ENCODE measurements at places on chromosomes 5 and 9. TPM values are rescaled to one million over a fixed set of nuclear protein-coding genes. Genes with fewer than 3 reads are reported as not detected.

RNF208 gene
- 18.1 TPM for total RNA-seq

NR5A1 gene
- total RNA-seq = not detected

CXXC5 gene
- total RNA-seq = 44.1 TPM

TMC1 gene
- total RNA-seq = 0.27 TPM

SLC25A25 gene
- 13.7 TPM for total RNA-seq

FAM120A gene
- 79.7 TPM for total RNA-seq

FCN2 gene
- not detected for total RNA-seq

MPDZ gene
- total RNA-seq = 63.1 TPM

PCDH12 gene
- total RNA-seq = 5.4 TPM

PHF24 gene
- total RNA-seq = 0.47 TPM

MARCOL gene
- total RNA-seq = not detected

SH3TC2 gene
- 20.1 TPM for total RNA-seq

LOX gene
- total RNA-seq = 19.2 TPM

- DNase-seq = no peak
Measured at GRCh38 chr9:113005777-113006176, 6.2 kb downstream of the ZNF883 start.

DNA sequence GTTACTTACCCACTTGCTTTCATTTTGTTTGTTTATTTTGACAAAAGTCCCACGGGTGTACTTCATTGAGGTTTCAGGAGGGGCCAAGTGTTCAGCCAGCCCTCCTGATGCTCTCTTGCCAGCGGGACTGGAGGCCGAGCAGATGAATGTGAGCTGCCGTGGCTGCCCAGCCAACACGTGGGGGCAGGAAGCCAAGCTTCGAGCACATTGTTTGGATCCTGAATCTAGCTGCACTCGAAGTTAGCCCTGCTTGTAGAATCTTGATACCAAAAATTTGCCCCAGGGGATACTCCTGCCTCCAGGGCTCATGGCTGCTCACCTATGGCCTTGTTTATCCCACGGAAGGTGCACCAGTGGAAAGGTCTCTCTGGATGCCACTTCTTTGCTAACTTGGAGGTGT, 49.3 kb downstream of the RASGEF1C start:
- DNase-seq = no peak

GRCh38 chr5:82100303-82101077, 128.7 kb downstream of the ATG10 start:
- DNase-seq = no peak

DNA sequence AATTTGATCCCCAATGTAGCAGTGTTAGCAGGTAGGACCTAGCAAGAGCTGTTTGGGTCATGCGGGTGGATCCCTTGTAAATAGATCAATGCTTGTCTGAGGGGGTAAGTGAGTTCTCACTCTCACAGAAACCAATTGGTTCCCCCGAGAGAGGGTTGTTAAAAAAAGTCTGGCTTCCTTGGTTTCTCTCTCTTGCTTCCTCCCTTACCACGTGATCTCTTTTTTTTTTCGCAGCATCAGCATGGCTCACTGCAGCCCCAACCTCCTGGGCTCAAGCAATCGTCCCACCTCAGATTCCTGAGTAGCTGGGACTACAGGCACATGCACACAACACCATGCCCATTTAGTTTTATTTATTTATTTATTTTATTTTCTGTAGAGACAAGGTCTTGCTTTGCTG, 26.4 kb downstream of the RAPGEF6 start:
- DNase-seq = no peak

- no peak for DNase-seq
Measured at GRCh38 chr9:71920456-71921189, 9.2 kb downstream of the C9orf85 start.

- no peak for DNase-seq
Measured at GRCh38 chr5:59342181-59342580, 551.3 kb downstream of the PDE4D start.

DNA sequence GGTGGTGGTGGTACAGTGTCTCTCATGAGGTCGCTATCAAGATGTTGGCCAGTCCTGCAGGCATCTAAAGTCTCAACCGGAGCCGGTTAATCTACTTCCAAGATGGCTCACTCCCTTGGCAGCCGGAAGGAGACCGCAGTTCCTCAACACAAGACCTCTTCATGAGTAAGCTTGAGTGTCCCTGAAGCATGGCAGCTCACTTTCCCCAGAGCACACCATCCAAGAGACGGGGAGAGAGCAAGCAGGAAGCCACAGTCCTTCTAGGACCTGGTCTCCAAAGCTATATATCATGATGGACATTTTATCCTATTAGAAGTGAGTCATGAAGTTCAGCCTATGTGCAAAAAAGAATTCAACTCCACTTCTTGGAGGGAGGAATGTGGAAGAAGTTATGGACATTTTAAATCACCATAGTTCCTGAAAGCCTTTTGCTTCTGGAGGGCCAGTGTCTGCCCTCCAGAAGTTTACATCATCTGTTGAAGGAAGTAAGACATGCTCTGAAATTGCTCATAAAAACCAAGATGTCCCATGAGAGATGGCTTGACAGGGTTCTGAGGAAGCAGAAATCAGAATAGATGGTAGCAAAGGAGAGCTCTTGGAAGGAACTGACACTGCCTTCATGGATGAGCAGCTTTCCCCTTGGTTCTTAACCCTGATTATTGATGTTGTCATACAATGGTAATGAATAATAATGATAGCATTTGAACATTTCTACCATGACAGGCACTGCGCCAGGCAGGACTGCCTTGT, 21.3 kb downstream of the GALNT10 start:
- DNase-seq = no peak

DNA sequence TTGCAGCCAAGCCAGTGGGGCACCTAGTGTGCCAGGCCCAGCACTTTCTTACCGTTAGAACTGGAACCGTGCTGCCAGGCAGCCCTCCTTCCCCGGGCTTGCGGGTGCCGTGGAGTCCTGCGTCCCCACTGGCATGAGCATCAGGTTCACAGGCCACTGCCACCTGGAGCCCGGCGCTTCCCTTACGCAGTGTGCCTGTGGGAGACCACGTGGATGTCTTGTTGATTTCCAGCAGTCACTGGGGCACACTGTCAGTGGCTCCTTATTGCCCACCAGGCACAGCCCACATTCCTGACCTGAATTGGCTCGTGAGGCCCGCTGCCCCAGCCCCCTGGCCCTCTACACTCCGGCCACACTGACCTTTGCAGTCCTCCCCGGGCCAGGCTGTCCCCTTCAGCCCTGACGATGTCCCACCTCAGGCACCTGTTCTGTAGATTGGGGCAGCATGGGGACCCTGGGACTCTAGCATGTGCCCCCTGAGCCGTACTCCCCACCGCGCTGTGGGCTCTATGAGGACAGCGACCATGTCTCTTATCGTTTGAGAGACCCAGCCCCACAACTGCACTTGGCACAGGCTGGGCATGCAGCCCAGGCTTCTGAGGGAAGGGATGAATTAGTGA, 10.4 kb upstream of the CEL start:
- DNase-seq = no peak

DNA sequence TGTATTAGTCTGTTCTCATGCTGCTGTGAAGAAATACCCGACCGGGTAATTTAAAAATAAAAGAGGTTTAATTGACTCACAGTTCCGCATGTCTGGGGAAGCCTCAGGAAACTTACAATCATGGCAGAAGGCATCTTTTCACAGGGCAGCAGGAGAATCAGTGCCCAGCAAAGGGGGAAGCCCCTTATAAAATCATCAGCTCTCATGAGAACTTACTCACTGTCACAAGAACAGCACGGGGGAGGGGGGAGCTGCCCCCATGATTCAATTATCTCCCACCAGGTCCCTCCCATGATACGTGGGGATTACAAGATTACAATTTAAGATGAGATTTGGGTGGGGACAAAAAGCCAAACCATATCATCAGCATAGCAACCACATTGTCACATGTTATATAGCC, 102.5 kb downstream of the GPBP1 start:
- DNase-seq = no peak

DNA sequence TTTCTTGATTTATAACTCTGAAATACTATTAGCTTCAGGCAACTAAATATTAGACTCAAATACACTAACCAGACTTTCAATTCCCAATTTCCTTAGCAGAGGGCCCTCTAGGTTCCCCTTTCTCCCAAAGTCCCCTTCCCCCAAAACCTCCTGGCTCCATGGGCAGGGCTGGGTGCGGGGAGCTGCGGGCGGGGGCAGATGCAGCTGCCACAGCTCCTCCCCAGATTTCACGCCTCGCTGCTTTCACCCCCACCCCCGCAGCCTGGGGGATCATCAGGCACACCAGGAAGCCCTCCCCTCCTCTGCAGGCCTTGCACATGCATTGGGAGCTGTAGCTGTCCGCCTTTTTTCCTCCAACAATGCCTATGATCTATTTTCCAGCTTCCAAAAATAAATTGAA, 82.8 kb upstream of the SPATA31C2 start:
- no peak for DNase-seq

DNA sequence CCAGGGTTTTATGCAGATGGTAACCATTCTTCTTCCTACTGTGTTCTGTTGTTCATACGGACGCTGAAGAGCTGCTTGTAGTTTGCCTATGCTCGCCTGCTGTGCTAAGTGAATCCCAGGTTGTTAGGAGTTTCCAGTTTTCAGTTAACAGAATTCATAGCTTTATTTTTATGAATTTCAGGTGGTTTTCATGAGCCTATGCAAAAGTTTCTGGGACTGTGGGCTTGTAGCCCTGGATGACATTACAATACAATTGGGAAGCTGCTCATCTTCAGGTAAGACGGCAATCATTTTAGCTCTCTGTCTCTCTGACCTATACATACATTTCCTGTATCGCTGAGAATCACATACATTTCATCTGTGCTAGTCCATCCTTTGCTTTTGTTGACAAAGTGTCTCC, 90.3 kb upstream of the SMC5 start:
- no peak for DNase-seq

GRCh38 chr5:132261881-132262845, 4.7 kb downstream of the PDLIM4 start:
- no peak for DNase-seq

DNA sequence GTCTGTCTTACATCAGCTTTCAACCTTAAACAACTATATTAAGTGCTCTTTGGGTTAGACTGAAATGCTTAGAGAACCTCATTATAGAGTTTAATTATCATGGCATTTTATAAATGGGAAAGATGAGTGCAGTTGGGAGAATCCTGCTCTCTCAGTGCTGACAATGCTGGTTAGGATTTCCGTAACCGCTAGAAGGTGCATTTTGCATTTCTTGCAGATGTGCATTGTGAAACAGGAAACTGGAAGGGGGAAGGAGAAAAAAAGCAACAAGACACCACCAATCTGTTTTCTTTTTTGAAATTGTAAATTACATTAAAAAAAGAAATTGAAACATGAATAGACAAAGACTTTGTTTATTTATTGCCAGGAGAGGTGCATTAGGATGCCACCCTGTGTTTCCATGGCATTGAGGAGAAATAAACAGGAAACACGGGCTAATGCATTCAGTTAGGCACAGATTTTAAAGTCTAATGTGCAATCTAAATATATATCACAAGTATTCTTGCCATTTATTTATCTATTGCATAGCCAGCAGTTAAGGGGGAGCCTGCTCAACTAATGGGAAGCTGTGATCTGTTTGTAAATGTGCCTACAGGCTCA, 478.9 kb downstream of the PSAT1 start:
- DNase-seq = no peak

GRCh38 chr9:81462801-81463200, 226.5 kb downstream of the TLE1 start:
- no peak for DNase-seq

DNA sequence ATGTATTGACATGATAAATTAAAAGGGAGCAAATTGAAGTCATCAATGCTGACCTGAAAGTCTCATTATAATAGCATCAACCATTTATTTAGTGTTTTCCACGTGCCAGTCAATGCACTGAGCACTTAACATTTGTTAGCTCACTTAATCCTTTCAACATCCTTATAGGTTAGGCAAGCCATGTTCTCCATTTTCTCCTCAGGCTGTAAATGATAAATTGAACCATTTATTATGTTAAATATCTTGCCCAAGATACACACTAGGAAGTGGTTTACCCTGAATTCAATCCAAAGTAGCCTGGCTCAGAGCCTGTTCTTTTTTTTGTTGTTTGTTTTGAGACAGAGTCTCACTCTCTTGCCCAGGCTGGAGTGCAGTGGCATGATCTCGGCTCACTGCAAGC, 25.0 kb upstream of the SNX2 start:
- DNase-seq = no peak

- no peak for DNase-seq
Measured at GRCh38 chr5:1911773-1912235, 29.1 kb upstream of the IRX4 start.

- DNase-seq = no peak
Measured at GRCh38 chr5:57805732-57806131, 323.1 kb upstream of the ACTBL2 start.

DNA sequence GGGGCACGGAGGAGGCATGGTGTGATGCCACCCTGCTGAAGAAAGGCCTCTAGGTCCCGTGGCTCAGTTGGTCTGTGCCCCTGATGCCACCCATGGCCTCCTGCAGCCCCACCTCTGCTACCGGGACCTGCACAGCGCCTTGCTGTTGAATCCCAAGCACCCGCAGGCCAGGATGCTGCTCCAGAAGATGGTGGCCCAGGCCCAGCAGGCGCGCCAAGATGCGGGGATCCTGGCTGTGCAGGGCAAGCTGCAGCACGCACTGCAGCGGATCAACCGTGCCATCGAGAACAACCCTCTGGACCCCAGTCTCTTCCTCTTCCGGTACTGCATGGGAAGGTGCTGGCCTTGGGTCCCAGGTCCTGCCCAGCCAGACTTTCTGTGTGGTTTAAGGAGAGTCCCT, 7.1 kb downstream of the TTC16 start:
- DNase-seq = no peak

- DNase-seq = no peak
Measured at GRCh38 chr9:6816581-6816980, 58.8 kb downstream of the KDM4C start.

DNA sequence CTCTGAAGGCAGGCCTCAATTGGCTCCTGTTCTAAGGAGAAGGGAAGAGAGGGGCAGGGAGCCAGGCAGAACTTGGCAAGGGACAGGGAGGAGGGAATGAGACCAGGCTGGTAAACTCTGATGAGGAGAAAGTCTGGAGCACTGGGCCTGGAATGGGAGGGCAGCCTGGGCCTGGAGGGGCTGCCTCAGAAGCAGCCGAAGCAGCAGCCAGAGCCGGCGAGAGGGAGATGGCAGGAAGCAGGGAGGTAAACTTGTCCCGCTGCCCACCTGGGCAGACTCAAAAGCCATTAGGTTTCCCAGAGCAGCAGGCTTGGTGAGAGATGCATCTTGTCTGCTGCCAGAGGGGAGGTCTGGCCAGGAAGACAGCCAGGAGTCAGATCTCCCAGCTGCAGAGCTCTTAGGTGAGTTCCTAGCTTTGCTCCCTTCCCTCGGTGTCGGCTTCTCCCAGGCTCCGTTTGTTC, 37.0 kb upstream of the CRB2 start:
- DNase-seq = no peak

Measured in left cardiac atrium (tissue), 4 donors.